Activated CD8-positive, alpha-beta memory T cell treated with anti-CD3 and anti-CD28 coated beads for 1 hour (primary cell): ENCODE measurements at places on chromosomes 1 and 21.

DNA sequence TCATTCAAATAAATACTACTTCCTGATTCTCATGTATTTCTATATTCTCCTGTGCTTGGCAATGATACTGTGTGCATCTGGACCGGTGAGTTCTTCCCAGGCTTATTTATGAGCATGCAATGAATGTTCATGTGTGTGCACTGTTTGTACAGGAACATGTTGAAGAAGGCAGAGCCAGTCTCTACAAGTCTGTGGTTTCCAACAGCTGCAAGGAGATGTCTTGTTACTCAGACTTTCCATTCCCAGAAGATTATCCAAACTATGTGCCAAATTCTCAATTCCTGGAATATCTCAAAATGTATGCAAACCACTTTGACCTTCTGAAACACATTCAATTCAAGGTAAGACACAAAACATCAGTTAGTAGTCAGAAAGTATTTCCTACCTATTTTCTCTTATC lies 19.1 kb downstream of the FMO1 start:
- DNase-seq, result no peak

DNA sequence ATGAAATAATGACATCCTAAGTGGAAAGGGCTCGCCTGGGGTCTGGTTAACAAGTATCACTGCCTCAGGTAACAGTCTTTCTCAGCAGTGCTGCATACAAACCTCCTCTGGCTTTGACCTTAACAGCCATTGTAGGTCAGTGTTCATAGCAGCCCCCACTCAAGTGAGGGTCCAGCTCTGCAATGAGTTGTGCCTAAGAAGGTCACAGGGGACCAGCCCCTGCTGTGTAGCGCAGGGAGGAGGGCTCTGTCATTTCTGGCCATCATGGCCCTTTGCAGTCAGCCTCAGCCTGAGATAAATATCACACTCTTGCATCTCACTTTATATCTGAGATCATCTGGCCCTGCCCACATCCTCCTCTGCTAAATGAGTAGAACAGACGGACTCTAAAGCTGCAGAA lies 18.1 kb upstream of the MYSM1 start:
- DNase-seq, result no peak

GRCh38 chr1:3588395-3588794 lies 22.9 kb downstream of the MEGF6 start:
- no peak for DNase-seq

GRCh38 chr1:227929751-227930472 lies 17.8 kb downstream of the WNT9A start:
- DNase-seq, result no peak

GRCh38 chr1:213284626-213285025 lies 233.6 kb downstream of the RPS6KC1 start:
- DNase-seq, result no peak

DNA sequence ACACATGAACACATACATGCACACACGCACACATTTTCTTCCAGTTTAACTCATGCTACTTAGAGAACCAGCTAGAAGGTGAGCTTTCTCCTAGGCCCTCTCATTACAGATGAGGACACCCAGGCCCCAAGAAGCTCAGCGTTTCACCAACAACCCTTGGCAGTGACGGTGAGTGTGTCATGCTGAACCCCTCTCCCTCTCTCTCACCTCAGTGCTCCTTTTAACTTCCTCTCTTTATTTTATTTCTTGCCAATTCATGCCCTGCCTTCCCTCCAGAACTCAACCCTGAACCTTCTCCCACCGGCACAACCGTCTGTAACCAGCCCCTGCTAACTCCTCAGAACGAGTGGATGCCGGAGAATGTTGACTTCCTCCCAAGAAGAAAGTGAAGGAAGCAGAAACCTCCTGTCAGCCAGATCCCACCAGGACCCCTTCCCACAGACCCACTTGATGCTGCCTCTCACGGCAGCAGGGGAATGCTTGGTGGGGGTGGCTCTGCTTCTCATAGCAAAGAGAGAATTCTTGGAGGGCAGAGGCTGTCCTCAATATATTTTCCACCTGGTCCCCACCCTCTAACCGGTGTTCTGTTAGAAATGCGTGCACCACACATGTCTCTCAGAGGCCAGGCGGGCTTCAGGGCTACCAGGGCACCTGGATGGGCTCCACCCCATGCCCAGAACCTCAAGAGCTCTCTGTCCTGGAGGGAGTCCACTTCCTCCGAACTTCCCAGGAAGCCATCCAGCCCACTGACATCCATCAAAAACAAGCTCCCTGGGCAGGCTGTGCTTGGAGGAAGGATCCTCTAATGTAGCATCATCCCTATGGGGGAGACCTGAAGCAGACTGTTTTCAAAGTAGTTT lies 134.0 kb downstream of the TOMM20 start:
- no peak for DNase-seq

DNA sequence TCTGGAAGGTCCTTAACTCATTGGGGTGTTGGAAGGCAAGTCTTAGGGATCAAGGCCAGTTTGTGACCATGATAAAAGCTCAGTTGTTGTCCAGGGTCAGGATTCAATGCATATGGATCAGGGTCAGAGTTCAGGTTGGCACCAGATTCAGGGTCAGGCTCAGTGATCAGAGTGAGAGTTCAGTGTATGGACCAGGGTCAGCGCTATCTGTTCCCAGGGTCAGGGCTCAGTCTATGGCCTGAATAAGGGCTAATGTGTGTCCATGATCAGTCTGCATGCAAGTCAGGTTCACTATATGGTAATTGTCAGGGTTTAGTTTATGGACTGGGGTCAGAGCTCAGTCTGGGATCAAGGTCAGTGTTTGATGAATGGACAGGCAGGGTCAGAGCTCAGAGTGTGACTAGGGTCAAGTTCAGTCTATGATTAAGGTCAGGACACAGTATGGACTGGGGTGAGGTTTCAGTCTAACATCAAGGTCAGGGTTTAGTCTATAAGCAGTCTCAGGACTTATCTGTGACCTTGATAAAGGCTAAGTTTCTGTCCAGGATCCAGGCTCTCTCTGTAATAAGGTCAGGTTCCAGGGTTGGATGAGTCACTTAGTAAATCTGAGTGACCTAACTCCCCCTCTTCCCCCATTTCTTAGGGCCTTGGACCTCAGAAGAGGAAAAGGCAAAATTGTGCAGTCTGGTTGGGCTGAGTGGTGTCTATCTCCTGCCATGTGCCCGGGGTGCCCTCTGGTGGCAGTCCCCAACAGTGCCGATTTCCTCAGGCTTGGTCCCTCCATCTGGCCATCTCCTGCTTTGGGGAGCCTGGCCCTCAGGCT lies 23.8 kb downstream of the KNCN start:
- peak; percentile 48 for DNase-seq

DNA sequence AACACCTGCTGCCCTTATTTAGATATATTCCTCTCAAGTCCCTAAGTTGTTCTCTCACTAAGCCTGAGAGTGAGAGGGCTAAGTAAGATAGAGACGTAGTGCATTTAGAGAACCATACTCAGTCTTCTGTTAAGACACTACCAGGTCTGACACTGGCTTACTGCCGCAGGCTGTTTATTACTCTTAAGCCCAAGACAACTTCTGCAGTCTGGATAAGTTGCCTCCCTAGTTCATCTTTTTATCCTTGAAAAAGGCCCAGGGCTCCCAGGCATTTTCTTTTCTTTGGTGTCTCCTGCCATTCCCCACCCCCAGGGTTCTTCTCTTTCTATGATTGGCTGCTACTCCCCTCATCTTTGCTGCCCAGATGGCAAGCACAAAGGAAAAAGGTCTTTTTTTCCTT lies 38.7 kb downstream of the CACHD1 start:
- no peak for DNase-seq

GRCh38 chr1:56688522-56689026 lies 43.5 kb downstream of the PRKAA2 start:
- no peak for DNase-seq

DNA sequence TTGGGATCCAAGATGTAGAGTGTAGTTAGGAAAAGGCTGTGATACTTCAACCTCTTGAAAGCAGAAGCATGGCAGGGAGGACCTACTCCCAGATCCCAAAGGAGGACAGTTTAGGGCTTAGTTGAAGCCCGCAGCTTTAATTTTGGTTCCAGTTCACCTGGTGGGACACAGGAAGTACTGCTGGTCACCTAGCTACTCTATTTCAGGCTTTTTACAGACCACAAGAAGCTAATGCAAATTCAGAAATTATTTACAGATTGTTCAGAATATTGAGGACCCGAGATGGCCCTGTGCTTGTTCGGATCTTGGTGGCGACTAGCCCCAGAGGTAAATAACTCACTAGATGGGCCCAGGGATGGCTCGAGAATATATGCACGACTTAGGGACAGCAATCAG lies 6.4 kb upstream of the SMCP start:
- DNase-seq, result no peak

GRCh38 chr1:39890273-39890672 lies 7.0 kb upstream of the TRIT1 start:
- DNase-seq, result no peak

DNA sequence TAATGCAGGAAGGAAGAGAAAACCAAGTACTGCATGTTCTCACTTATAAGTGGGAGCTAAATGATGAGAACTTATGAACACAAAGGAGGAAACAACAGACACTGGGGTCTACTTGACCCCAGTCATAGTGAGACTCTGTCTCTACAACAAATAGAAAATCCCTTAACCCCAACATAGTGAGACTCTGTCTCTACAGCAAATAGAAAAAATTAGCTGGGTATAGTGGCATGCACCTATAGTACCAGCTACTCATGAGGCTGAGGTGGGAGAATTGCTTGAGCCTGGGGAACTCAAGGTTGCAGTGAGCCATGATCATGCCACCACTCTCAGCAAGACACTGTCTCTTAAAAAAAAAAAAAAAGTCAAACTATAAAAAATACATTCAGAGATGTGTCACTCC lies 42.7 kb downstream of the GIPC2 start:
- no peak for DNase-seq
